Kidney (tissue), 22 donors: ENCODE measurements at places on chromosomes 6 and 20.

GRCh38 chr6:145844933-145845540, 30.4 kb upstream of the FBXO30 start:
- no peak for DNase-seq

- peak; percentile 49 for DNase-seq
These were observed at the start of gene PROCR for GRCh38 chr20:35171753-35172433. PROCR (plus strand) TSS chr20:35172072; CDS start chr20:35172155, 83 bp downstream.

DNA sequence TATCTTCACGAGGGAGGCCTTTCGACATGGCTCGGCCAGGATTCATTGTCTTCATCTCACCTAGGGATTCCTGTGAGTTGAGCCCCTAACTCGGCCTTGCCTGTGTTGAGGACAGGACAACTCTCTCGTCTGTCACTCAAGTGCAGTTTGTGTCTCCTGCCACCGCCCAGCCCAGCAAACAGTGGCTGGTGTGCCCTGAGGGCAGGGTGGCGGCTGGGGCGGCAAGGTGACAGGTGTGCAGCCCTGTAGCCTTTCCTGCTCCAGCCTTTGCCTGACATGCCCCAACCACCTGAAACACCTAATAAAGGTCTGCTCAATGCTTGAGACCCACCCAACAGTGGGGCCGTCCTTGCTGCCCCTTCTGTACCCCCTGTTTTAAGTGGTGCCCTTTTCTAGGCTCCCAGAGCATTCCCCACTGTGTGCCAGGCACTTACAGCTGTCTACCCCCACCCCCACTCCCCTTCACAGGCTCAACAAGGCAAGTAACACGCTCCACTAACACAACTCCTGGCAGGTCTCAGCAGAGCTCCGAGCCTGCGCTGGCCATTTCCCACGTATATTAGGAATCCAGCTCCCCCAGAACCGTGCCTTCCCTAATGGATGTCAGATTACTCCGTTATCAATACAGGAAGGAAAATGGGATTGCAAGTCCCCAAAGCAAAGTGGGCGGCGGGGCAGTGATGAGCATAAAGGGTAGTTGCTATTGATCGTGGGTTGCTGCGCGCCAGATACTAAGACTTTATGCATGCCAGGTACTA, 17.7 kb downstream of the GFRA4 start:
- no peak for DNase-seq

DNA sequence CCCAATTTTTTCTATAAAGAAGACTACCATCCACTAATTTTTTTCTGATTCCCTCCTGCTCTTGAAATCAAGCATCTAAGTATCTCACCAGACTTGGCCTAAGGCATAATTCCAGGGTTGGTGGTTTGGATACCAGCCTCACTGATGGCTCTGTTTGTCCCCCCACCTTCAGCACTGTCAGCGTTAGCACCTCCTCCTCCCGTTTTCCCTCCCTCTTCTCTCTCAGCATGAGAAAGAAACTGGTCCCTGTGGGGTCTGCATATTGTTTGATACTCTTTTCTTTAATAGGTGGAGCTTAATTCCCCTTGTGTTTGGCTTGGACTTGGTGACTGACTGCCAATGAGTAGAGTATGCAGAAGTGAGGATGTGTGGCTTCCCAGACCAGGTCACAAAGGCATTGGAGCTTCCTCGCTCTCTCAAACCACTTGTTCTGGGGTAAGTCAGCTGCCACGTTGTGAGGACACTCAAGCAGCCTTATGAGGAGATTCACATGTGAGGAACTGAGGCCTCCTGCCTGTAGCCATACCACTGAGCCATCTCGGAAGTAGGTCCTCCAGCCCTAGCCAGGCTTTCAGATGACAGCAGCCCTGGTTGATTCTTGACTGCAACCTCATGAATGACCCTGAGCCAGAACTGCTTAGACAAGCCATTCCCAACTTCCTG, 65.2 kb downstream of the RIOK1 start:
- DNase-seq, result no peak

DNA sequence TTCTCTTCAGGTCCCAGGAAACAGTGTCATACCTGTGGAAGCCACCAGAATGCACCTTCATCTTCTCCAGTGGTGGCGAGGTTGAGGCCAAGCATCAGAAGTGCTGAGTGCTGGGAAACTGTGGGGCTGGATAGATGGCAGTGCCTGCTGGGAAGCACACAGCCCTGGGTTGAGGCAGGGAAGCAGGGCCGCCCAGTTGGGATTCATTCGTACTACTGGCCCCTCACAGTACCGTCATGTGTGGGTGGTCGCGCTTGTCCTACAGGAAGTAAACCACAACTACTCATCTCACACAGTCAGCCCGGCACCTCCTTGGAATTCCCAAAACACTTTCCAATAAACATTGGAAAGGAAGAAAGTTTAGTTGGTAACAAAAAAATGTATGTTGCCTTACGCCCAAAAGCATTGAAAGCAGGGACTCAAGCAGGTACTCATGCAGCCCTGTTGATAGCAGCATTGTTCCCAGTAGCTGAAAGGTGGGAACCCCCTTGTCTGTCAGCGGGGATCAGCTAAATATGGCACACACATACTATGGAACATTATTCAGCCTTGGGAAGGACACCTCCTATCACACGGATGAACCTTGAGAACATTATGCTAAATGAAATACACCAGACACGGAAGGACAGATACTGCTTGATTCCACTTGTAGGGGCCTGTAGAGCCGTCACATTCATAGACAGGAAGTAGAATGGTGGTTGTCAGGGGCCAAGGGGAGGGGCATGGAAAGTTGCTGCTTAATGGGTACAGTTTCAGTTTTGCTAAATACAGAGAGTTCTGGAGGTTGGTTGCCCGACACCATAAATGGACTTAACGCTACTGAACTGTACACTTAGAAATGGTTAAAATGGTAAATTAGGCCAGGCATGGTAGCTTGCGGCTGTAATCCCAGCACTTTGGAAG, 162.7 kb downstream of the MTHFD1L start:
- no peak for DNase-seq

- no peak for DNase-seq
These were observed 224.9 kb downstream of the FARS2 start for GRCh38 chr6:5486214-5486613.

- no peak for DNase-seq
These were observed 423.6 kb downstream of the CDH26 start for GRCh38 chr20:60381643-60382400.

GRCh38 chr20:44615169-44615791, 32.9 kb downstream of the PKIG start:
- peak; percentile 72 for DNase-seq

DNA sequence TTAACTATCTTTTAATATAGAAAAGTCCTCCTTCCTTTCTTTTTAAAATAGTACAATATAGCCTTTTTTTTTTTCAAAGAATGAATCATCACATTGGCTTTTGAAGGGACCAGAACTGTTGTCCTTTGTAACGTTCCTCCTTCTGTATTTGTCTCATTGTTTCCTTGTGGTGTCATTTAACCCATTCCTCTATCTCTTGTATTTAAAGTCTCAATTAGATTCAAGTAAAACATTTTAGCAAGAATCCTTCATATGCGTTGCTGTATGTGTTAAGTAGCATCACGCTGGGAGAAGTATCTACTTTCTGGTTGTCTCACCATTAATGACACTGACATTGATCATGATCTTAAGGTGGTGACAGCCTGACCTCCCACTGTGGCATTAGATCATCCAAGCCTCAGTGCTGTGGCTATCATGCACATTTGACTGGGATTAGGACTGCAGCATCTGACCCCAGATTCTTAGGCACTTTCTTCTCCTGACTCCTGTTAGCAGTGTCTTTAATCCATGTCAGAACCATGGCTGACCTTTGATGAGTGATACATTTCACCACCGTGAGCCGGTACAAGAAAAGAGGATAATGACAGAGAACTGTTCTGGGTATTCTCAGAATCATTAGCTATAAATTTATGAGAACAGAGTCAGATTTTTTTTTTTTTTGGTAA, 67.5 kb upstream of the TFB1M start:
- no peak for DNase-seq
